ENCODE measurements at places on chromosomes 1 and 21.

- no peaks in the 10 kb centered on the region for H3K36me3 ChIP-seq
- no peak overlapping the region for H3K27ac ChIP-seq
- H3K4me3 ChIP-seq, result no peak overlapping the region
These were observed 40.0 kb downstream of the ABCG1 start for GRCh38 chr21:42258885-42259407.

DNA sequence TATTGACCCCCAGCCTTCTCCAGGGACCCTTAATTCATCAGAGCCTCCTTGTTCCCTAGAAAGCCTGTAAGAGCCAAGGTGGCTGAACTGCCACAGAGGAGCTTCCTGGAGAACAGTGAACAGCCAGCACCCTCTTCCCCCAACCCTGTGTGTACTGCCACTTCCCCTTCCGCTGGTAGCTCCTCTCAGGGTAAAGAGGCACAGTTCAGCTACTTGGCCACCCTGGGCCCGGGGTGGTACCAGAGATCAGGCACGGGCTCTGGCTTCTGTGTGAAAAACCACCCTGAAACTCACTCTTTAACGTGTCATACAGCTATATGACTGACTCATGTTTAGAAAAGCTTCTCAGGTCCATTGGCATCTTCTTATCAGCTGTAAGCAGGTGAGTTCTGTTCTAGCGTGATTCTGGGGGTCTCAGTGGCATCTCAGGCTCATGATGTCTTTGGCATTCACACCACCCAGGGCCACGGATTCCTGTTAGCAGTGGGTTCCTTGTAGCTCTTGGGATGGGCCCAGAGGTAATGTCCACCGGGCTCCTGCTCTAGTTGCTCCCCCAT is 22.4 kb downstream of the ARMH1 start:
- H3K36me3 ChIP-seq, result no peaks in the 10 kb centered on the region
- no peak for DNase-seq
- H3K27ac ChIP-seq, result no peak overlapping the region
- H3K27me3 ChIP-seq, result no peaks in the 10 kb centered on the region
- no peak overlapping the region for H3K4me3 ChIP-seq

- H3K4me3 ChIP-seq, result no peak overlapping the region
- no peak overlapping the region for H3K27ac ChIP-seq
- H3K27me3 ChIP-seq, result no peaks in the 10 kb centered on the region
- no peak for DNase-seq
These were observed 292.1 kb downstream of the SETD4 start for GRCh38 chr21:35768187-35768586.

DNA sequence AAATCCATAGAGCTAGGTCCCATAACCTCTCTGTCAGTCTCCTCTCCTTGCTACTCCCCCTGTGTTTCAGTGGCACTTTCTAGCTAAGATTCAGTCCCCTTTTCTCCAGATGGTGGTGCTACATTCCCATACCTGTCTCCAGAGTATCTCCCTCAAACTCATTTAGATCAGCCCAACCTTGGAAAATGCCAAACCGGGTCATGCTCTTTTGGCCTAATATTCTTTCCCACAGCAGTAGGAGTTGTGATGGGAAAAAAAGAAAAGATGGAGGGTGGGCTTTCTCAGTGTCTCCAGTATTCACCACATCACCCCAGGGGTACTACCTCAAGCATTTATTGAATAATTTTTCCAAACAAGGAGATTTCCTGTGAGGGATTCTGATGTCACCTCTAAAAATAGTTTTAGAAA is 3.2 kb upstream of the RXFP4 start:
- H3K4me1 ChIP-seq, result no peaks in the 10 kb centered on the region
- H3K36me3 ChIP-seq, result no peaks in the 10 kb centered on the region
- H3K27me3 ChIP-seq, result no peaks in the 10 kb centered on the region

GRCh38 chr1:119943216-119943615 is 46.9 kb upstream of the ADAM30 start:
- H3K27me3 ChIP-seq, result no peaks in the 10 kb centered on the region
- peaks cover under 1% of the 10 kb centered on the region for H3K36me3 ChIP-seq
- H3K4me1 ChIP-seq, result no peaks in the 10 kb centered on the region
- H3K4me3 ChIP-seq, result no peak overlapping the region
- DNase-seq, result no peak

DNA sequence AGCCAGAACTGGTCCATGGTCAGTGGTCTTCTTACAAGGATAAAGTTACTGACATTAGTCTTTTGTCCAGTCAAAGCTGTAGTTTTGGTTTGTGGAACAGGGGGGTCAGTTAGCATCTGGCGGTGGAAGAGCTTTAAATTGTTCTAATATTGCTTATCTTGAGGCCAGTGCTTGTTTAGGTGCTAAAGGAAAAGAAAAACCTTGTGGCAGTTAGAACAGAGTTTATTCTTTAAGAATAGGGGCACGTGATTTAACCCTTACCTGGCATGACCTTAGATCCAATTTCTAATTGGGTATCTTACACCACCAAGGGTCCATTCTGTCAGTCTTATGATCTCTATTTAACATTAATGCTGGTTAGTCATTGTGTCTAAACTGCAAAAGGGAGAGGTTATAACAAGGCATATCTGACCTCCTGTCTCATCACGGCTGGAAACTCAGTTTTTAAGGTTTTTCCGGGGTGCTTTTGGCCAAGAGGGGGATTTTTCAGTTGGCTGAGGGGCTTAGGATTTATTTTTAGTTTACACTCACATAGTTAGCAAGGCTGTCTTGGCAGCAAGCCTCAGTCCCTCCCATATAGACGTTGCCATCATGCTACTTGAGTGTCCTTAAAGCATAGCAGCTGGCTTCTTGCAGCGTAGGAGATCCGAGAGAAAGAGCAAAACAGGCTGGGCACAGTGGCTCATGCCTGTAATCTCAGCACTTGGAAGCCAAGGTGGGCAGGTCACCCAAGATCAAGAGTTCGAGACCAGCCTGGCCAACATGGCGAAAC is 60.1 kb upstream of the FAM89A start:
- H3K27me3 ChIP-seq, result no peaks in the 10 kb centered on the region
- H3K4me3 ChIP-seq, result no peak overlapping the region
- no peaks in the 10 kb centered on the region for H3K4me1 ChIP-seq
- no peaks in the 10 kb centered on the region for H3K36me3 ChIP-seq

- peaks cover 8% of the 10 kb centered on the region for H3K4me1 ChIP-seq
- peak; percentile 75 for DNase-seq
- H3K27ac ChIP-seq, result no peak overlapping the region
- peaks cover 1% of the 10 kb centered on the region for H3K36me3 ChIP-seq
- H3K27me3 ChIP-seq, result peaks cover 7% of the 10 kb centered on the region
These were observed 1.2 kb downstream of the SAMD11 start for GRCh38 chr1:924656-925560.

GRCh38 chr1:78721136-78721535 is 71.5 kb downstream of the IFI44 start:
- no peaks in the 10 kb centered on the region for H3K36me3 ChIP-seq
- H3K4me3 ChIP-seq, result no peak overlapping the region
- H3K4me1 ChIP-seq, result no peaks in the 10 kb centered on the region
- no peak overlapping the region for H3K27ac ChIP-seq

- no peaks in the 10 kb centered on the region for H3K27me3 ChIP-seq
- no peak for DNase-seq
- H3K4me3 ChIP-seq, result no peak overlapping the region
- H3K27ac ChIP-seq, result no peak overlapping the region
- H3K36me3 ChIP-seq, result no peaks in the 10 kb centered on the region
- peaks cover 2% of the 10 kb centered on the region for H3K4me1 ChIP-seq
These were observed 4.2 kb upstream of the PADI1 start for GRCh38 chr1:17200756-17201155.

Measured in mesendoderm (in vitro differentiated cells).